Activated CD4-positive, alpha-beta T cell treated with anti-CD3 and anti-CD28 coated beads for 36 hours (primary cell): ENCODE measurements at places on chromosomes 4 and X.

- peak; percentile 44 for DNase-seq
Observed at GRCh38 chrX:8987672-8988250, 46.2 kb downstream of the FAM9B start.

DNA sequence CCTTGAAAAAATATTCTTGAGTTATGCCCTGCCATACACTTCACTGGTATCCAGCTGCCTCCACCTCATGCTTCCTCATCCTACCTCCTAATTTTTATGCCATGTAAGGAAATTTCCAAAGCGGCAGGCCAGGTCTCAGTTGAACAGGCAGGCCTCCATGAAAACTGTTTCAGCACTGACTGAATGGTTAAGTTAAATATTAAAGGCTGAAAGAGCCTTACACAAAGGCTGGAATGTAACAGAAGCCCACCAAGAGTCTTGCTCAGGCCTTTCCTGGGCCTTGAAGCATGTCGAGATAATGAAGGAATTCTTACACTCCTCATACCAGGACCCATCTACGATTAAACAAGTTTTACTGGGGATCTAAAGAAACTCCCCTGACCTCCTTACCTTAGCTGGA is 359.6 kb upstream of the NOCT start:
- DNase-seq: no peak

- DNase-seq: peak; percentile 11
Observed at GRCh38 chrX:38052096-38052495, 45.7 kb downstream of the SYTL5 start.

DNA sequence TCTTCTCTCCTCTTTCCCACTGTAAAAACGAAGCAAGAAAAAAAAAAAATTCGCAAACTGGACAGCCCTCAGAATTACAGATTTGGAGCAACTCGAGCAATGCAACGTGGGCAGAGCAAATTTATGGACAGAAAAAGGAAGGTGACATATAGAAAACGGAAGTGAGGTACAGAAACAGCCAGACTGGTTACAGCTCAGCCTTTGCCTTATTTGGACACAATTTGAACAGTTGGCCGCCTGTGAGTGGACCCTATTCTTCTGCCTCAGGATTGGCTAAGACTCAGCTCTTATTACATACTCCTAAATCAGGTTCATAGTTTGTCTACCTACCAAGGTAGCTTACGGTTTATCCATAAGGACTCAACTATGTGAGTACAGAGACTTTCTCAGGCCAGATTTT is 98.8 kb downstream of the SOWAHB start:
- no peak for DNase-seq

DNA sequence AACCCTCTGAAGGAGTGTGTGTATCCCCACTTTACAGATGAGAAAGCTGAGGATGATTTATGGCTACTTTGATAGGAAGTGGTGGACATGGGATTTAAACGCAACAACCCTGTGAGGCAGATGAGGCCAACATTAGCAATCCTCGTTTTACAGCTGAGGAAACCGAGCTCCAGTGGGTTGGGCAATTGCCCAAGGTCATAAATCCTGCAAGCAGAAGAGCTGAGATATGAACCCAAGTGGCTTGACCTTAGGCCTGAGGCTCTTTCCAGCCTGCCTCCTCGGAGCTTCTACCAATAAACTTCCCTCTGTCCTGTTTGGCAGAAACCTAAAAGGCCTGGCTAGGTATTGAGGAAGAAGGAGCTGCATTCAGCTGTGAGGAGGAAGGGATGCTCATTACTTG is 185.5 kb upstream of the RBPJ start:
- DNase-seq: no peak

DNA sequence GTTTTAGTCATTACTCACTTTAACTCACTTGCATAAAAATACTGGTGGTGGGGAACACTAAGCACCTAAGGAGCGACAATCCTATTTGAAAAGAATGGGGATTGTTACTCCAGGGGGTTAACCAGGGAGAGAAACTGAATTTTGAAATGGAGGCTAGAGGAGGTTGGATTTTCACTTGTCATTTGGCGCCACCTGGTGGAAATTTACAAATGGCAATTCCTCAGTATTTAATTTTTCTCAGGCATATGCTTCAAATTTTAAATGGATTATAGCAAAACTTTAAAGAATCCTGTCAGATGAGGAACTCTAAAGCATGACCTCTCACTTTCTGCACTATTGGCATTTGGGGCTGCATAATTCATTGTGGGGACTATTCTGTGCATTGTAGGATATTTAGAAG is 2.7 kb upstream of the GEMIN8 start:
- peak; percentile 68 for DNase-seq

- DNase-seq: no peak
Observed at GRCh38 chrX:40415675-40416074, 165.1 kb upstream of the ATP6AP2 start.

- DNase-seq: no peak
Observed at GRCh38 chr4:14218641-14219040, 591.1 kb upstream of the BOD1L1 start.

- no peak for DNase-seq
Observed at GRCh38 chr4:1540601-1541375, 134.5 kb upstream of the NKX1-1 start.

DNA sequence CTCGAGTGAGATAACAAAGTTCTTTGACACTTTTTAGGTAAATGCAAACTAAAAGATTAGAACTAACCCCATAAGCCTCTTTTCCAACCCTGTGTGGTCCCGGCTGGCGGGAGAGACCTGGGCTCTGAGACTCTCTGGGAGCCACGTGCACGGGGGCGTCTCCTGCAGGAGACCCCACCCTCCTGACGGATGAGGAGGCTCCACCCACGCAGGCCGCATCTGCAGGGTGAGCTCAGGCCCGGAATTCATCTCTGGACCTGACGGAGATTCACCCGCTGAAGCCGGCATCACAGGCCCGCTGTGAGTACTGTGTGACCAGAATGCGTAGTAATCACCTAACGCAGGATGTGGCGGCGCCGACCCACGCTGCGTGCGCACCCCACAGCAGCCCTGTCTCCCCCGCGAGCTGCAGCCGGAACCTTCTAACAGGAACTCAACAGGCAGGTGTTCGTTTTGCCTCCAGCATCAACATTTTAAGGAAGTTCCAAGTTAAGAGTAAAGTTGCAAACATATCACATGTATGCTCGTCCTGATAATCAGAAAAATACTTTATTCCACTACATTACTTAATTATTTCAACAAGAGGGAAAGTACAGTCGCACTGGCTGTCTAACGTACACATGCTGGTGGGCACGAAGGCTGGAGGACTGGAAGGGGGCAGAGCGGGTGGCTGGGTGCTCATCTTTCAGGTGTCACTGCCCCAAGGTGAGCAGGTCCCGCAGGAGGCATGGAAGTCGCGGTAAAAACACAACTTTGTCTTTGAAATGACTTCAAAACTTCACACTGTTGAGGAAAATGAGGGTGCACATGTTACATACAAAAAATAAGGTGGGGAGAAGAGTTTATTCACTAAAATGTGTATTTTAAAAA is 44.5 kb downstream of the FGFRL1 start:
- peak; percentile 88 for DNase-seq

DNA sequence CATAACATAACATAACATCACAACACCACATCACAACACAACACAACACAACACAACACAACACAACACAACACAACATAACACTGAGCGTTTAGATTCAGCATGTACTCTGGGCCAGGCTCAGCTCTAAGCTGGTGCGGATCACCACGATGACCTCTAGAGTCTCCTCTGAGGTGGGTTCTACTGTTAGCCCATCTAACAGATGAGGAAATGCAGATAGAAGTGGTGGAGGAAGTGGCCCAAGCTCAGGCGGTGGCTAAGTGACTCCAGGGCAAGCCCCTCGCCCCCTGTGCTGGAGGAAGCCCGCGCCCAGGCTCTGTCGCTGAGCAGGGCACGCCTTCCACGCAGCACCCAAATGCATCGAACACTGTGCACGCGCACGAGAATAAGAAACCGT is 45.3 kb upstream of the CDKN2AIP start:
- no peak for DNase-seq

DNA sequence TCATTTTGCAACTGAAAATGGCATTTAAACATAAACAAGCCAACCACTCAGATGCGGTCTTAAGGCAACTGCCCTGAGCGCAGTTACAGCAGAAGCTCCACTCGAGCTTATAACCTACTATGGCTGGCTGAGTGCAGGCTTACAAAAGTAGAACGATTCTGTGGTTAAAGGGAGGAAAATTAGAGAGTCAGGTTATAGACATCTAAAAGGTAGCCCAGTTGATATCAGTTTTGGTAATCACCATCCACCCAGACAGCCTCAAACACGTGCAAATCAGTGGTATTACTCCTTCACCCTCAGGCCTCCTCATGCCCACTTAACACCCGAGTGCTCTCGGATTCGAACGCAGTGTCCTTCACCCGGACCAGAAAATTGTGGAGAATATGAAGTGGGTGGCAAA is 3.1 kb downstream of the LEF1 start:
- peak; percentile 45 for DNase-seq

GRCh38 chr4:6394671-6395081 is 77.7 kb downstream of the PPP2R2C start:
- no peak for DNase-seq

GRCh38 chr4:5389756-5390310 is 318.5 kb downstream of the EVC2 start:
- no peak for DNase-seq

- DNase-seq: no peak
Observed at GRCh38 chr4:94523617-94524016, 71.9 kb downstream of the PDLIM5 start.

- DNase-seq: no peak
Observed at GRCh38 chrX:6505960-6506359, 29.0 kb downstream of the VCX3A start.

DNA sequence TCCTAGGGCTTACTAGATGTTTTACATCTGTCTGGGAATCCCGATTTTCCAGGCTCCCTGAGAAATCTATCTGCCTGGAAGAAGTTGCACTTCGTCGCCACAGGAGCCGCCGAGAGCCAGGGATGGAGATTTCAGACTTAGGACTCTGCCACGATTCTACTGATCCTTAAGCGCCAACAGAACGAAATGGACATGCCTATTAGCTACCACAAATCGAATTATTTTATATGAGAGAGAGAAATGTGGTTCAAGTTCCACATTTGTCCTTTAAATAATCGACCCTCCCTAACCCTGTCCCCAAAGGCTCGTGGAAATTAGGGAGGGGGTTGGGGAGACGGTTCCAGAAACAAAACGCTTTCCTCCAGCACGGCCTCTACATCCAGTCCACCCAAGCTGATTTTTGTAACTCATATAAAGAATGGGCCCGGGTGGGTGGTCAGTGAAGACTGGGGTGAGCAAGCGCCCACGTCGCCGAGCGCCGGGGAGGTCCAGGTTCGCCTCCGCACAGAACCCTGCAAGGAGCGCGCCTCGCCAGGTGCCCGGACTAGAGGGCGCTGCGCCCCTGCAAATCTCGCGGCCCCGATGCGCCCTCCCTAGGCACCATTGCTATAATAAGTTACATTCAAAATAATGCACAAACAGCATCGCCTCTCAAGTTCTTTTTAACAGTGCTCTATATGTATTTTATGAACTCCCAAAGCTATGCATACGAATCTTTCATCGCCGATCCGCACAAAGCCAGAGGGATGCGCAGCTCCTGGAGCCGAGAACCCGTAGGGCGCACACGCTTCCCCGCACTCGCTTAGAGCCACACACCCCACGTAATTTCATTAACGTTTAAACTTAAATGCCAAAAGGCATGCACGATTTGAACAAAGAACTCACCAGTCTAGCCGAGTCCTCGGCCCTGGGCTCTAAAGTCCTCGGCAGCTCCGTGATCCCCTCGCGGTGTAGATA is 2.1 kb upstream of the FAT1 start:
- peak; percentile 59 for DNase-seq

- no peak for DNase-seq
Observed at GRCh38 chrX:12526306-12526705, 264.9 kb upstream of the PRPS2 start.

- DNase-seq: no peak
Observed at GRCh38 chr4:160194716-160195115, 1091.8 kb downstream of the RAPGEF2 start.

GRCh38 chr4:147863111-147863747 is 131.3 kb downstream of the ARHGAP10 start:
- no peak for DNase-seq

GRCh38 chr4:47315346-47315745 is 148.2 kb downstream of the COMMD8 start:
- DNase-seq: no peak

- no peak for DNase-seq
Observed at GRCh38 chrX:14729058-14729457, 143.8 kb downstream of the FANCB start.

- peak; percentile 16 for DNase-seq
Observed at GRCh38 chrX:20224814-20225487, 41.8 kb downstream of the RPS6KA3 start.

DNA sequence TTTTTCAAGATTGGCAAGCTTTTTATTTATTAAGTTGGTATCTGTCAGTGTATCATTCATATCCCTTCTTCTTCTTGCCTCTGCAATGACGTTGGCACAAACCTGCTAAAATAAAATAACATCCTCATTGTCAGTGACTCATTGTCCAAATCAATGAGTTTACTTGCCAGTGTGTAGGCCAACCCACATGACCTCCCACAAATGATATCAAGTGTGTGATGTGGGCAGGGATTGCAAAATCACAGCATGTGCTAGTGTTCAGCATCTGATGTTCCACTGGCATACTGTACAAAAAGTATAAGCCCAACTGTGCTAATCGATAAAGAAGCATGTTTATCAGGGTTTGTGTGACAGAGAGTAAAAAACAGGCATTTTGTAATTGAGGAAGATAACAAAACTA is 25.5 kb downstream of the GPAT3 start:
- peak; percentile 37 for DNase-seq

DNA sequence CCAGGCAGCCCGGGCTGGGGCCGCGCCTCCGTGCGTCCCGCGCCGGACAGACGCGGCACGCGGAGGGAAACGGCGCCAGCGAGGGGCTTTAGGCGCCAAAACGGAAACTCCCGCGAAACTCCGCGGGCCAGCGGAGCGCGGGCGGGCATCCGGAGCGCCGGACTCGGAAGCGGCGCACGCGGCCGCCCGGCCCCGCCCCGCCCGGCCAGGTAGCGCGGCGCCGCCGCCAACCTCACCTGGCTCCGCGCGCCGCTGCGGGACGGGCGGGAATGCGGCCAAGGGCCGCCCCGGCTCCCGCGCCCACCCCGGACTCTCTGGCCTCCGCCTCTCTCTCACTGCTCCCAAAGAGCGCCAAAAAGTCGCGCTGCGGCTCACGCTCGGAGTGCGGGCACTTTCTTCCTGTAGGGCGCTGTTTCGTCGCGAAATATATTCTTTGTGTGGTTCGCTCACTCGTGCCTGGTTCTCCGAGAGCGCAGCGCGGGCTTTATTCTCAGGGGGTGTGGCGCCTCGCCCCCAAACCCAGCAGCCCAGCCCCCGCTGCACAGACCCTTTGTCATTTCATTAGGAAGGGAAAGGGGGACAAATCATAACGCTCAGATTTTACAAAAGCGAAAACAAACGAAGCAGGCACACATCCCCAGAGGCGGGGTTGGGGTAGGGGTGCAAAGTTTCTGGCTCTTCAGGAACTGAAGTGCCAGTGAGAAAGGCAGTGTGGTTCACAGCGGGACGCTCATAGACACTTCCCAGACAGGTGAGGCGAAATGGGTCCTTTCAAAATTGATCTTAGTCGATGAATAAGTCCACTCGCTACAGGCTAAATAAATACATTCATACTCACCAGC is 961 bp upstream of the MBNL3 start:
- DNase-seq: peak; percentile 53
